ENCODE measurements at places on chromosomes 1 and 21.

GRCh38 chr1:155003227-155003765 is 694 bp downstream of the ZBTB7B start:
- DNase-seq, result no peak

- no peak for DNase-seq
Measured at GRCh38 chr21:40049931-40050290, 182.7 kb downstream of the PCP4 start.

- DNase-seq, result no peak
Measured at GRCh38 chr1:246661451-246661850, 62.8 kb upstream of the SCCPDH start.

- no peak for DNase-seq
Measured at GRCh38 chr1:89668961-89669360, 36.0 kb downstream of the LRRC8C start.

DNA sequence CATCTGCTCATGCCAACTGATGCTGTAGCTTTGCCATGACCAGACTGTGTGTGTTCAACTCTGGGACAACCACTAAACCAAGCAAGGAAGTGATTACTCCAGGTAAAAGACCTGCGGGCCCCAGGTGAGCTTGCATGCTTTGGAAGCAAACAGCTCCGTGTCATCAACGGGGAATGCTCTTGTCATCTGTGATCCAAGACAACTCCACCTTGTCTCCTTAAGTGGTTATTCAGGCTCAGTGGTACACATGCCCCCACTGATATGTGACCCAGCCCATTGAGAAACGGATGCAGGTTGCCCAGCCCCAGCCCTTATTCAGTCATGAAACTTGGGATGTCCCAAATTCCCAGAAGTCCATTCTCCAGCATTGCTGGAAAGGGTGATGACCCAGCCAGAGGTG is 89.0 kb downstream of the TIAM1 start:
- no peak for DNase-seq

GRCh38 chr1:45793942-45794604 is 9.3 kb upstream of the MAST2 start:
- DNase-seq, result no peak

DNA sequence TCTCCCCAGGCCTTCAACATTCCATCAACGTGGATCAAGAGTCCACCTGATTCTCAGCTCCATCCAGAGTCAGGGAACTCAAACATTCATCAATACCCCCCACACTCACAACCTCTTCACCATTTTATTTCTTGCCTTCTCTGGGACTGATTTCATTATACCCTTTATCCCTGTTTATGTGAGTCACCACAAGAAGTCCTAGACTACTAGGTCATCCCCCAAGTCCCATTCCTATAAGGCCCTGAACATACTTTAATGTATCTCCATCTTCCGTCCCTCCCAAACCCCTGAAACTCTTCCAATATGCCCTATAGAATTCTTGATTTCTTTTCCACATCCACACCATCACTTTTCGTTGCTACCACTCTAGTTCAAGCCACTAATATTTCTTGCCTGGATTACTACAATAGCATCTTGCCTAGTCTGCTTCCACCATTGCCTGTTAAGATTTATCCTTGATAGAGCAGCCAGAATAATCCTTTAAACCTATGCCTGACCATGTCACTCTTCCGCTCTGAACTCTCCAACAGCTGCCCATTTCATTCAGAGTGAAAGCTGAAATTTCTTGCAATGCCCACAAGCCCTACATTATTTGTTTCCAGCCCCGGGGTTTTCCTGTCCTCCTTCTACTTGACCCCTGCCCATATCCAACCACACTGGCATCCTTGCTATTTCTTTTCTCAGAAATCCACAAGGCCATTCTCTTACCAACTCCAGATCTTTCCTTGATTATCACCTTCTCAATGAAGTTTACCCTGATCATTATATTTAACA is 9.4 kb upstream of the SAMD13 start:
- no peak for DNase-seq

DNA sequence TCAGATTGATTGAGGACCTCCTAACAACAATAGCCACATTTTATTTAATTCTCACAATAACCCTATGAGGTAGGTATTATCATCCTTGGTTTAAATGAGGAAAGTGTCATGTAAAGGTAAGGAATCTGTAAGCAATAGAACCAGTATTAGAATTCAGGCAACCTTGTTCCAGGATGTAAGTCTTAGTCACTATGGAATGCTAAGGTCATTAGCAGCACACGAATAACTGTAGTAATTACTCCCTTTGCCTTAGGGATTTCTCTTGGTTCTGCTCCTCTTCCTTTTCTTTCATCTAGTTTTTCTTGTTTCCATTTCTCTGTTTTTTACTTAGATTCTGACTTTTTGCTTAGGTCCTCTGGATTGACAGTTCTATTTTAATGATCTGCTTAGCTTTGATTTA is 23.1 kb upstream of the ATP6V1G3 start:
- no peak for DNase-seq

DNA sequence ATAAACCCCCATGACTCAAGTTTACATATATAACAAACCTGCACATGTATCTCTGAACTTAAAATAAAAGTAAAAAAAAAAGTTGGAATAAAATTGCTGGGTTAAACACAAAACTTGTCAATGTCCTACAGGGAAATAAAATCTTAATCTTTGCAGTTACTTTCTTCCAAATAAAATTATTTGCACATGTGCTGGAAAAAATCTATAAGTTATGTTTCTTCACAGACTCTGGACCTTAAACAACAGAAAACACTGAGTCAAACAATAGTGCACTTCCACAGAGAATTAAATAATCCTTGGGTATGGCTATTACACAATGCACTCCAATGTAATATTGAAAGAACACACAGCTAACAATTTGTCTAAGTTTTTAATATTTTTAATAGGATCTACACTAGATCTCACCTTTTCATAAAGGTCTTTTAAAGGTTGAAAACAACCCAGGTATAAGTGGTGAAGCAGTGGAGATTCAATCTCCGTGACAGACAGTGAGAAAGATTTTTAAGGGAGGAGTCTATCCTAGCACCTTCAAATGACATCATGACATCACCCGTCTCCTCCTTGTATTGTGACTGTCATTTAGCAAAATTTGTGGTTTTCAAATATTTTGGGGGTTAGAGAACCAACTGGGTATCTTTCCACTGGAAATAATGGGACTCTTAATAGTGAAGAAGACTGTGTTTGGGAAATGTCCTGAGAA is 25.2 kb upstream of the FGGY start:
- no peak for DNase-seq

- DNase-seq, result no peak
Measured at GRCh38 chr1:25021591-25022215, 91.6 kb upstream of the RUNX3 start.

DNA sequence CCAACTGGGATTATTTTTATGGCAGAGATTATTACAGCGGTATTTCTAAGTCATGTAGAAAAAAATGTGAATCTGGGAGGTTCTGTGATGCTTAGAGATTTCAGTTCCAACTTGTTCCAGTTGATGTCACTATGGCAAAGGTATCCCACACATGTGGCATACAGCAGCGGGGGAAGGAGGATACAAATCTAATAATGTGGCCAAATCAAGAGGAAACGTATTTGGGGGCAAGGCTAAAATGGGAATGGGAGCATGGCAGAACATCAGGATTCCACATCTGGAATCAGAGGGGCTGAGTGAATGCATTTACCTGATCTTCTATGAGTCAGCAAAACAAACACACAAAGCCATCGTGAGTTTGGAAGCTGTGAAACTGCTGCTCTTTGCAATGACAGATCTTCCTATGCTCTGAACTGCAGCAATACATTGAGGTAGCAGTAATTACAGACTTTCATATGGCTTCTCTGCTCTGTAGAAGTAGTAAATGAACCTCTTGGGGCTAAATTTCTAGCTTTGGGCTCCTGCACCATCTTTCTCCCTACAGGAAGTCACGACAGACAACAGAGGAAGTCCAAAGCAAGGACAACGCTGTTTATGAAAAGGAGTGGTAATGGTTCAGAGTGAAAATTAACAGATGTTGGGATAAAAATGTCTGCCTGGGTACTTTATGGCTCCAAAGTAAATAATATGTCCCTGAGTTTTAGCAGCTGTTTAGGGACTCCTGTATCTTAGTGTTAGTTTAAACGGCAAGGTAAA is 55.5 kb downstream of the GABPA start:
- DNase-seq, result peak; percentile 53

- no peak for DNase-seq
Measured at GRCh38 chr21:25550352-25551120, 56.7 kb downstream of the MRPL39 start.

DNA sequence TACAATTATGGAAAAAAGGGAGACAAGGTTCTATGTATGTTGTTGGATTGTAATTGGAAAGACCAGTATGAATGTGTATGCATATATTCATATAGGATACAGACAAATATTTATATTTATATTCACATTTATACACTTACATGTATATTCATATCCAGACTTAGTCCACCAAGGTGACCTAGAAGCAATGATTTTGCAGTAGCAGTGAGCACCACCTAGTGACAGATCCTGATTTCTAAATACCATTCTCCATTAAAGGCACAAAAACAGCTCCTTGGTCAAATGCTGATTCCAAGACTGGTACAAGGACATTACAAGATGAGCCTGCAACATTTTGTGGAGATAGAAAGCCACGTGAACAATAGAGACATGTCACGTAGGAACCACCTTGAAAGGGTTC is 153.4 kb downstream of the SDCCAG8 start:
- DNase-seq, result no peak

DNA sequence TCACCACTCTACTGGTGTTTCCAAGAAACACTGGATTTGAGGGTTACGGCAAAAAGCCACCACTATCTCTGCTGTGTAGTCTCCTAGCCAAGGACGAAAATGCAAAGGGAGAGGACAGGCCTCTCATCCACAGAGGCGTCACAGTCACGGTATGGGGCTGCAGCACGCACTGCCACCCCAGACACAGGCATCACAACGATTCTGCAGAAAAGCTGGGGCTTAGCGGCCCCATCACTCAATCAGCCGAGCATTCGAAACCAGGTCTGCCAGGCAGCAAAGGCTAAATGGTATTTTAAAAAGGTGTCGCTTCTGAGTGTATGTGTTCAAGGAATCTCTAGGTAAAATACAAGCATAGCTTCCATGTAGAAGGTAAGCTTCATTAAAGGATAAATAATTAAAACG is 1.4 kb downstream of the RIPK4 start:
- DNase-seq, result no peak

DNA sequence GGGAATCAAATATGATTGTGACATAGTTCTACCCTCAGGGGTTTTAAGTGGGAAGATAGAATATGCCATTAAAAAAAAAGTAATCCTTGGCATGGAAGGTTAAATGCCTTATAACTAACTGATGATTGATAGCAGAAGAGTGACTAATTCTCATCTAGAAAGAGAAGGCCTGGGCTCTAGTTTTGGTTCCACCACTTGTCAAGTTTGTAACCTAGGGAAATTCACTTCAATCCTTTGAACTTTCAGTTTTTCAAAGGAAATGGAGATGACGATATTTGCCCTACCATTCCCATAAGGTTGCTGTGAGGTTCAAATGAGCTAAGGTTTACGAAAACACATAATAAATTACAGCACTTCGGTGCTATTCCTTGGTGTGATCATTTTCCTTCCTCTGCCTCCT is 88.5 kb downstream of the GPR88 start:
- no peak for DNase-seq

DNA sequence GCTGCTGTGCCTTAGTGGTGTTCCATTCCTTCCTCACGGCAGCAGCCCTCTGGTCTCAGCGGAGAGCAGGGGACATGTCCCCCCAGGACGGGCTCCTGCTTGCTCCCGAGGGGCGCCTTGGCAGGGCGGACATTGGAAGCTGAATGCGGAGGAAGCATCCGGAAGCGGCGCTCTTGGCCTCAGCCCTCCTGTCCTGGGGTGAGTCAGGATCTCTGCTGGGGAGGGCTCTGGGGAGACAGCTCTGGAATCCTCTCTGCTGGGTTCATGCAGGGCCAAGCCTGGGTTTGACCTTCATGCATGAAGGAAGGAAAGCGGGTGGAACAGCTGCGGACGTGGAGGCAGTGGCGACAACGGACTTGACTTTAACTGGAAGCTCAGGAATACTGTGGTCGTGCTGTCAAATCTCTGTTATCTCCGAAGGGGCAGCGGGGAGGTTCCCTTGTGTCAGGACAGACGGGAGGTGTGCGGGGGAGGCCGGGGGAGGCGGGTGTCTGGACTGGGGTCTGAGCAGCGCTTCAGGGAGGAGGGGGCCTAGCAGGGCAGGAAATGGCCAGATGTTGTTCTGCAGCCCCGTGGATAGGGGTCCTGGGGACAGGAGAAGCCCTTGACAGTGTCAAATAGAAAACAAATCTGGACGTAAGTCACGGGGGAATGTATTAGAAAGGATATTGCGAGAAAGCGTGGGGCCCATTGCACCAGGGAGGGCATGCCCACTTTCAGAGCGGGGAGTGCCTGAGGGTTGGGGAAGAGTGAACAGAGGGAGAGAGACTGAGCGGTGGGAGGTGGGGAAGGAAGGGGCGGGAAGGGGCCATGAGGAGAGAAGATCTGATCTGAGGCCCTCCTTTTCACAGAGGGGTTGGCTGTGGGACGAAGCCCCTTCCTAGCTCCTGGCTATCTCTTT is 26.6 kb downstream of the CRYAA start:
- no peak for DNase-seq

- no peak for DNase-seq
Measured at GRCh38 chr1:7658099-7658498, 113.0 kb upstream of the VAMP3 start.

DNA sequence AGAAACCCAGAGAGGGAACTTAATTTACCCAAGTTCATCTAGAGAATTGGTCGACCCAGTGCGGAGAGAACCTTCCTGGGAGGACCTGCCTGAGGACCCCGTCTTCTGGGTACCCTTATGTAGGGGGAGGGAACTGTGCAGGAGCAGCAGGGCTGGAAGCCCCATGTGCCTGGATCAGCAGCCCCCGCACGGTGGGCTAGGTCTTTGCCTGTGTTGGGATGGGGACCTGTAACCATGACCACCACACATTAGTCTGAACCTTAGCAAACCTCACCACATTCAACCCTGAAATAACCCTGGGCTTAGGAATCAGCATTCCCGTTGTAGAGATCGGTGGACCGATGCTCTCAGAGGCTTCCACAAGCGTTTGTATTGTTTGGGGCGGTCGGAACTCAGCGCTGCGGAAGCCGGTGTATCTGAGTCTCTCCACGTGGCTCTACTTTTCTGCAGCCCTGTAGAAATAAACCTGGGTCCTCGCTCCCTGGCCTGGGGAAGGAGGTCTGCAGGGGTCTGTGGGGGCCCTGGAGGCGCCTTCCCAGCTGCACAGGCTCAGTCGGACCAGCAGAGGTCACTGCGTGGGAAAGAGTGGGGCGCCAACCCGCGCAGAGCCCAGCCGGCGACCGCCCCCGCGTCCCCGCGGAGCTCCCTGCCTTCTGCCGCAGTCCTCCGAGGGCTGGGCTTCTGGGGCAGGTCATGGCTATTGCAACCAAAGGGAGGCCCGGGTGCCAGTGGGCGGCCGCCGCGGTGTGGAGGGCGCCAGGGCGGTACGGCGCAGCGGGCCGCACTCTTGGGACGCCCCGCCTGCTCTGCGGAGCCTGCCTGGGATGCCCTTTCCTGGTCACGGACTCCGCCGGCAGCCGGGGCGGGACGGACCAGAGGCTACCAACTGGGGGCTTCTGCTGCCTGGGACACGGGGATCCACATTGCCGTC is 36.2 kb upstream of the KCNA10 start:
- DNase-seq, result peak; percentile 56

- no peak for DNase-seq
Measured at GRCh38 chr1:201454608-201455007, 14.4 kb downstream of the PHLDA3 start.

All from HEK293T (cell line).